ENCODE measurements at places on chromosomes 11 and 22.
A peak's percentile ranks its signal among the peaks of the same experiment; 100 is the strongest.

DNA sequence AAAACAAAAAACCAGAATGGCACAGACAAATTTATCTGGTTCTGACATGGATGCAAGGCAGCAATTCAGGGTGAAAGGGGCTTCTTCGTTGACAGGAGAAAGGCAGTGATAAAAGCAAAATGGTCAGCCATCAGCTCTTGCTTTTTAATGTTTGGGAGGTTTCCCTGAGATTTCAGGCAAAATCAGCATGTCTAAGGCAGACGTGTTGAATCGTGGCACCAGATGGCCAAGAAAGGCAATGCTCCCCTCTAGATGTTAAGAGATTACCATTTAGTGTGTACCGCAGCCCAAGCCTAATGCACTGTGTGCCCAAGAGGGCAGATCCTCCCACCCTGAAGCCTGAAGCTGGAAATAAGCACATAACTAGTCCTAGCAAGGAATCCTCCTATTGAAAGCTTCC is 88.8 kb upstream of the GALNT18 start:
- DNase-seq: no peak

- DNase-seq: no peak
These were observed 9.0 kb upstream of the NUCB2 start for GRCh38 chr11:17267576-17267975.

GRCh38 chr11:35012467-35013191 is 96.2 kb downstream of the PDHX start:
- peak; percentile 67 for DNase-seq

GRCh38 chr11:133576351-133576750 is 44.0 kb upstream of the OPCML start:
- DNase-seq: no peak

DNA sequence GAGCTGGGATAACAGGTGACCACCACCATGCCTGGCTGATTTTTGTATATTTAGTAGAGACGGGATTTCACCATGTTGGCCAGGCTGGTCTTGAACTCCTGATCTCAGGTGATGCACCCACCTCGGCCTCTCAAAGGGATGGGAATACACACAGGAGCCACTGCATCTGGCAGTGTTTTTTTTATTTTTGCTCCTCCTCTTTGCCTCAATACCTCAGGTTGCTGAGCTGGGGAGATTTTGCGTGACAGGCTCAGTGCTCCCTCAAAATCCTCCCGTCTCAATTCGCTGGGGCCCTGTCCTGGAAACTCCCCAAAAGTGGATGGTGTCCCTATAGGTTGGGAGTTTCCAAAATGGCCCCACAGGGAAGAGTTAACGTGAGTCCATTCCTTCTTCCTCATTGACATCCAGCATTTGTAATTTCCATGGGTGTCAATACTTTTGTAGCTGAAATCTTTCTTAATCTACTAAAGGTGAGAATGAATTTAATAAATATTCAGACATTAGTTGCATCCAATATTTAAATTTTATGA is 71.8 kb downstream of the GGTLC2 start:
- no peak for DNase-seq

GRCh38 chr22:38177926-38178604 is 3.6 kb downstream of the PLA2G6 start:
- DNase-seq: no peak

All from CD4-positive, alpha-beta T cell treated with Interleukin-15 for 4 hours (primary cell).